NCI-H2171 (cell line): ENCODE measurements at places on chromosomes 7 and 10.

DNA sequence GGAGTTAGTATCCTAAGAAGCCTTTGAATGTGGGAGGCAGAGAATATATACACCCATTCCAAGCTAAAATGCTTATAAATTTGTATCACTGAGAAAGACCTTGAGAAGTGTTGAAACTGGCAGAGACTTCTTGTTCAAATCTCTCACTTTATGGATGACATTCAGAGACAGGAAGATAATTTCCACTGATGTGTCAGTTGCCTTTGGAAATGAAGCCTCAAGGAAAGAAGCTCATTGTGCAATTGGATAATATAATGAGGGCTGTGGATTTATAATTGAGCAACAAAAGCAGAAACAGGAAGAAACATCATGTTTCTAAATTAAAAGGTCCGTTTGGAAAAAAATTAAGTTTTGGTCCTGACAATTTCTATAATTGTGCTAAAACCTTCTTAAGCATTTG lies 789.9 kb upstream of the IGFBP3 start:
- no peak for DNase-seq

DNA sequence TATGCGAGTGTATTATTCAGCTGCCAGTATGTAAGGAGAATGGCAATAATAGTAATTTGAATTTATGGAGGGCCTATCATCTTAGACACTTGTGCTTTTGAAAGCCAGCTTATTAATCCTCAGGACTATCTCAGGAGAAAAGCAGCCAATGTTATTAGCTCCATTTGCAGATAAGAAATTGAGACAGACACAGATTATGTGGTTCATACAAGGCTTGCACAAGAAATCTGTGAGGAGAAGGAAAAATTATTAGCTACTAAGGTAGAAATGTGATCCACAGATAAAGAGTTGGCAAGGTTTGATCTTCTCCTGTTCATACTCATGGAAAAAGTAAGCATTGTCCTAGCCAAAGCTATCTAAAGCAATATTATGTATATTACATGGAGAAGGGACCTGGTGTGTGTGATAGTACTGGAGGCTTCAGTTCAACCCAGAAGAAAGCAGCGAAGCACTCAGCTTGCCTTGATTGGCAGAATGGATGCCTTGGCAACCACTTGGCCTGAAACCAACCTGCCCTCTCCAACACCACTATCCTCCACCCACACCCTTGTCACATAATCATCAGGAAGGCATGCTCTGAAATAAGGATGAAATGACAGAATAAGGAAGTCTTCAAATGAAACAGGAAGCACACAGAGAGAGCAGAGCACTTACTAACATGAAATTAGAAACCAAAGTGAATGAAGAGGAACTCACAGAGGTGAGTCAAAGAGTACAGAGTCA lies 18.0 kb downstream of the MACC1 start:
- no peak for DNase-seq

GRCh38 chr7:127736511-127736910 lies 84.5 kb downstream of the SND1 start:
- no peak for DNase-seq

DNA sequence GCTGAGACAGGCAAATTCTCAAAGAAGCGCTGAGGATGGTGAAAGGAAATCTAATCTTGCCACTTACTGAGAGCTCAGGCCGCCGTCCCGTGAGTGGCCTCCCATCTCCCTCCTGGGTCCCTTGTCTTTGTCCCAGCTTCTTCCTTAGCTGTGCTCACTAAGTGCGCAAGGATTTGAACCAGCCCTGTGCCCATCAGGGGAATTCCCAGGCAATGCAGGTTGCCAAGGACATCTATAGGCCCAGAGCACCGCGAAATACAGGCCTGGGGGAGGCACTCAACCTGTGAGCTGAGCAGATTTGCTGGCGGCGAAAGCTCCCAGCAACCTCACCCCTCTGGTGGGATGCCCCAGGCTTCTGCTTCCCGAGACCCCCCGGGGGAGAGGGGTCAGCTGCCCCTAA lies 64.8 kb downstream of the OAT start:
- DNase-seq = no peak

DNA sequence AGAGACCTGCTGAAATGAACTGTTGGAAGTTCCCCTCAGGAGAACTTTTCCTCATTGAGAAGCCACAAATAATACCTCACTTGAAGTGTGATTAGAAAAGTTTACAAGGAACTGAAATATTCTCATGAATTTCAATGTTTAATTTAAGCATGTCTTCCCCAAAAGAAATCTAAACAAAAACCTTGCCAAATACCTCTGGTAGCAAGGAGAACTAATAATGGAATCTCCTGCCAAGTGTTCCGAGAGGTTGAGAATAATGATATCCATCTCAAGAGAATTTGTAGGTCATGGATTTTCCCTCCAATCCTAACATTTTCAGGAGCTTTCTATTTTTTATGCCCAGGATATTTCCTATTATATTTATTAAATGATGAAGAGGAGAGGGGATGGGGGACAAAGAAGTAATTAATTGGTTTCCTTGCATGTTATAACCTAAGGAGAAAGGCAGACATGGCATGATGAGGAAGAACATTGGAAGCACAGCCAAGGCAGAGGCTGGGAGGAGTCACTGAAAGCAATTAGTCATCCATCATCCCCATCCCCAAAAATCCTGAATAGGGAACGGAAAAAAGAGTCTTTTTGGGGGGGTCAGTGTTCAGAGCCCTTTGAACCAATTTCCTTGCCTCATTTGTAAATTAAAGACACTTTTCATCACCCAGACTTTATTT lies 93.6 kb upstream of the IL6 start:
- no peak for DNase-seq

DNA sequence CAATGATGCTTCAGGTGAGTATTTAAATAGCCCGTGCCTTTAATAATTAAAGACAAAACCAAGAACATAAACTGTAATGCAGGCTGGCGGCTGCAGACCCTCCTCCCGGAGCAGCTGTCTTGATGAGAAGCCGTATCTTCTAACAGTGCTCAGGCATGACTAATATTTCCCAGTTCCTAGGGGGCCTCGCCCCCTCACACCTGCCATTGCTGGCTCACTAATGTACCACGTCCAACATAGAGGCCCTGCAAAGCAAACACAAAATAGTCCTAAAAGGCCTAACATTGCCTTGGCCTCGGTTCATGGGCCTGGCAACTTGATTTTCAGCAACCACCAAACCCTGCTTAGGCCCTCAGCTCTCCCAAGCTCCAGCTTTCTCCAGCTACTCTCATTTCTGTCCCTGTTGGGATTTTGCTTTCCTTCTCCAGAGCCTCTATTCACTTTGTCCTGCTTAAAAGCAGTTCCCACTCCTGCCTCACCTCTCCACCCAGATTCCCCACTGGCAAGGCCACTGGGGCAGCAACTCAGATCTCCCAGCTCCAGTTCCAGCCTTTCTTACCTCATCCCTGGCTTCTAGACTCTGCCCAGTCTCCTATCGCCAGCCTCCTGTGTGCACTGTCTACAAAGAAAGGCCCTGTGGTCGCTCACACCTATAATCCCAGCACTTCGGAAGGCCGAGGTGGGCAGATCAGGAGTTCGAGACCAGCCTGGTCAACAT lies 16.2 kb downstream of the SORBS1 start:
- DNase-seq = no peak

- DNase-seq = no peak
Measured at GRCh38 chr10:31689233-31689632, 239.4 kb downstream of the ARHGAP12 start.

DNA sequence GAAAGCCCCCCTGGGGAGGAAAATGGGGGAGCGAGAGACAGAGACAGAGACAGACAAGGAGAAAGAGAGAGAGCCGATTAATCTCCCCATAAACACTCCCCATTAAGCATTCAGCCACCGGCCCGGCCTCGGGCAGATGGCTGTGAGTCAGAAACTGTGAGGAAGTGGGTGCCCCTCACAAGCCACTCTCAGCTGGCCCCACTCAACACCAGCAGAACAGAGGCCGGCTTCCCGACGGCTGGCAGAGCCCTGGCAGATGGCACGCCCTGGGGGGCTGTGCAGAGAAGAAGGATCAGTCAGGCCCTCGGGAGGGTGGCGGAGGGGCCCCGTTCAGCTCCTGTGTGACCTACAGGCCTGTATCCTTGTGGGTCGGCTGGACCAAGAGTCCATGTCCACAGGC lies 41.2 kb downstream of the CAMK2B start:
- peak; percentile 66 for DNase-seq

GRCh38 chr10:4519658-4520402 lies 306.2 kb upstream of the AKR1E2 start:
- DNase-seq = no peak

GRCh38 chr7:8719102-8719501 lies 285.7 kb downstream of the NXPH1 start:
- DNase-seq = peak; percentile 1

DNA sequence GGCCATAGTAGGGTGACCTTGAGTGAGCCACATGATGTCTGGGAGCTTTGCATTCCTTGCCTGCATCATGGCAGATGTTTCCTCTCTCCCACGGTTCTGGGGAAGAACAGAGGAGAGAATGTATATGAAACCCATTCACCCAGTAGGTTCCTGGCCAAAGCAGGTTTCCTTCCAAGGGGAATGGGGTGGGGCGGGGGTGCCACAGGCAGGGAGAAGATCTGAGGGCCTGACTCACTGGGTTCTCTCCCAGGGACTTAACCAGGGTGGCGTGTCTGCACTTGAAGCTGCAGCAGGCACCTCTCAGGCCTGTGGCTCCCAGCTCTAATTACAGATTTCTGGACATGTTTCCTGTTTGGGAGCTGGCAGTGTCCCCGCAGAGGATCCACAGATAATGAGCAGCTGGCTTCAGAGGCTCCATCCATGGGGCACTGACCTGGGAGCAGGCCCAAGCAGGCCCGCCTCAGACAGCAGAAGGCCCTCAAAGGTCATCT lies 50.2 kb upstream of the ZMIZ1 start:
- no peak for DNase-seq

GRCh38 chr7:135251496-135252391 lies 18.1 kb downstream of the STRA8 start:
- no peak for DNase-seq

- DNase-seq = no peak
Measured at GRCh38 chr7:137547485-137547884, 204.0 kb upstream of the PTN start.

GRCh38 chr7:122595885-122596284 lies 103.0 kb downstream of the RNF133 start:
- DNase-seq = no peak

- no peak for DNase-seq
Measured at GRCh38 chr10:101939008-101939648, 95.5 kb upstream of the KCNIP2 start.
